AG10803 (cell line): ENCODE measurements at places on chromosomes 4 and X.

GRCh38 chr4:171588051-171588545 is 225.1 kb upstream of the GALNTL6 start:
- no peak for DNase-seq

DNA sequence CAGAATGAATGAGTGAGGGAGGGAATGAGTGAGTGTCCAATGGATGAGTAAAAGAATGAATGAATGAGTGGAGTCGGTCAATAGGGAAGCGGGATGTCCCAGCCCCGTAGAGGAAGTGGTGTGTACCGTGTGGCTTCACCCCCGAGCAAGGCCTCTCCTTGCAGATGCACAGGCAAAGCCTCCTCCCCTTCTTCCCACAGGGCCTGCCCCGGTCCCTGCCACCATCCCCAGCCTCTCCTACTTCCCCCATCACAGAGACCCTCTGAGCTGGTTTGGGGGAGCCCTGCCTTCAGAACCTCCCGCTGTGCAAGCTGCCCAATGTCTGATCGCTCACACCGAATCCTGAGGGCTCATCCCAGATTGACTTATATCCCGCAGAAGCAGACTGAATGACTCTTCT is 13.6 kb downstream of the HTRA3 start:
- no peak for DNase-seq

- no peak for DNase-seq
Measured at GRCh38 chr4:68249434-68249833, 3.9 kb upstream of the TMPRSS11B start.

- no peak for DNase-seq
Measured at GRCh38 chr4:102390438-102390837, 45.2 kb upstream of the SLC39A8 start.

- no peak for DNase-seq
Measured at GRCh38 chr4:3302173-3302785, 9.5 kb downstream of the RGS12 start.

GRCh38 chr4:140286456-140286855 is 87.0 kb upstream of the SCOC start:
- DNase-seq, result peak; percentile 69

- no peak for DNase-seq
Measured at GRCh38 chr4:149343614-149344013, 472.0 kb downstream of the IQCM start.

- peak; percentile 77 for DNase-seq
Measured at GRCh38 chr4:15149839-15150592, 147.7 kb downstream of the CPEB2 start.

GRCh38 chrX:42606591-42606990 is 171.4 kb downstream of the PPP1R2C start:
- no peak for DNase-seq

- no peak for DNase-seq
Measured at GRCh38 chr4:149719357-149719756, 96.3 kb downstream of the IQCM start.

- no peak for DNase-seq
Measured at GRCh38 chrX:26219351-26219750, 3.4 kb downstream of the MAGEB5 start.

DNA sequence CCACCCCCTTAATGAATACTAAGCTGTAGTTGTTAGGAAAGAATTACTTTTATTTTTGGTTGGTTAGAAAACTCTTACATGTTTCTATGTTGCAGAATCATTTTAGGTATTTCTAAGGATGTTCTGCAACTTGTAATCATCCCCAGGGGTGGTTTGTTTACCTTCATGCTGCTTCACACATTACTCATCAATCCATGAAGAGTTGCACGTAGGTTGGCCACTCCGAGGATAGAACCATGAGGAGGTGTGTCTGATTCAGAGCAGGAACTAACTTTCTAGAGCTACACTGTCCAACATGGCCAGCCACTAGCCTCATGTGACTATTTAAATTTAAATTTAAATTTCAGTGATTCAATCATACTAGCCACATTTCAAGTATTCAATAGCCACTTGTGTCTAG is 127.2 kb upstream of the FRMPD4 start:
- peak; percentile 28 for DNase-seq

DNA sequence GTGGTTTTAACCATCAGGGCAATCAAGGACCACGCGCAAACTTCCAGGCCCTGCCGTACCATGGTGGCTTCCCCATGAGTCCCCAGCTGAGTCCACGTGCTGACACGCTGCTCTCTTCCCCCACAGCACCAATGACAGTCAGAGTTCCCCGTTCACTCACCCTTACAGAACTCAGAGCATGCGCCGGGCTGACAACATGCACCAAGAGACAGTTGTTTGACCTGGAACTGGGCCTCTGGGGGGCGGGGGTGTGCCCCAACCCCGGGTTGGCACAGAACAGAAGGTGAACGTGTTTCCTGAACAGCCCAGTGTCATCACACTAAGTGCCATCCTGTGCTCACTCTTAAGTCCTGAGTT is 29.4 kb downstream of the IRF2 start:
- no peak for DNase-seq

DNA sequence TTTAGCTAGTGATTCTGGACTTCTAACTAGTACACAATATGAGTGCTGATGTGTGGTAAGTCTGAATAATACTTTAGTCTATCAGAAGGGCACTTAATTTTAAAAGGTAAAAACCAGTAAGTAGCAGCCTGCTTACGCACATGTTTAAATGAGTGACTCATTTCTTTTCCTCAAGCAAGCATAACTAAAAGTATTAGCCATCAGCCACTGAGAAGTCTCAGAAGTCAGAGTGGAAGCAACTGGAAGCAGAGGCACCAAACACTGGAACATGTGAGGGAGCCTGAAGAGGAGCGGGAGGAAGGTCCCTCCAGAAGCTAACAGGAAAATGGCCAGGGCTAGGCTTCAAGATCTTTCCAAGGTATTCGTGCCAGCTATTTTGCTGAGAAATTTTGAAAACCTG is 257.7 kb downstream of the RAPGEF2 start:
- DNase-seq, result peak; percentile 88

DNA sequence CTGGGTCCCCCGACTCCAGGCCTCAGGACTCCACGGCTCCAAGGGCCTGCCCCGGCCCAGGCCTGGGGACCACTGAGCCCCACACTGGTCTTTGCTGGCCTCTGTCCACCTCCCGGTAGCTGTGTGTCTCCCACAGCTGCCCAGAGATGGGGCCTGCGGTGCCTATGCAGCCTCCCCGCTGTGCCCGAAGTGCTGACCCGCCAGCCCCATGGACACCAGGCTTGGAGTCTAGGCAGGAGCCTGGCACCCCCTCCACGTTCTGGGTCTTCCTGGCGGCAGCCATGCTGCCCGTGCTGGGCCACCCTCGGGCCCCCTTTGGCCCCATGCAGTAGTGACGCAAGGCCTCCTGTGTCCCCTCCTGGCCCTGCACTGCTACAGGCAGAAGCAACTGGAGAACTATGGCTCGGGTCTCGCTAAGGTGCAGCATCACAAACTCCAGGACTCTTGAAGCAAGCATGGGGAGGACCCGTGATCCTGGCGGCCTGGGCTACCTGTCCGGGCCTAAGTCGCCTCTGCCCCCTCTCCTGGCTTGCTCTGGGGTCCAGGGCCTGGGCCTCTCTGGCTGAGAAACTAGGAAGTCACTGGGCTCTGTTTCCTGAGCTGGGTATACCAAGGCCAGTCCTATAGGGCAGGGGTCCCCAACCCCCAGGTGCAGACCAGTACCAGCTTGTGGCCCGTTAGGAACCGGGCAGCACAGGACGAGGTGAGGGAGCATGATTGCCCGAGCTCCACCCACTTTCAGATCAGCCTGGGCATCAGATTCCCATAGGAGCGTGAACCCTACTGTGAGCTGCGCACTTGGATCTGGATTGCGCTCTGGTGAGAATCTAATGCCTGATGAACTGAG is 917 bp downstream of the MYL5 start:
- peak; percentile 21 for DNase-seq

DNA sequence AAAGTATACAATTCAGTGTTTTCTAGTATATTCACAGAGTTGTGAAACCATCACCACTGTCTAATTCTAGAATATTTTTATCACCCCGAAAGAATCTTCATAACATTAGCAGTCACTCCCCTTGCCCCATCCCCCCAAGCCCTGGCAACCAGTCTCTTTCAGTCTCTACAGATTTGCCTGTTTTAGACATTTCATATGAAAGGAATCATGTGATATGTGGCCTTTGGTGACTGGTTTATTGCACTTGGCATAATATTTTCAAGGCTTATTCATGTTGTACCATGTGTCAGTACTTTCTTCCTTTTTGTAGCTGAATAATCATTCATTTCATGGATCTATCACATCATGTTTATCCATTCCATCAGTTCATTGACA is 371.7 kb downstream of the AFF2 start:
- peak; percentile 52 for DNase-seq

DNA sequence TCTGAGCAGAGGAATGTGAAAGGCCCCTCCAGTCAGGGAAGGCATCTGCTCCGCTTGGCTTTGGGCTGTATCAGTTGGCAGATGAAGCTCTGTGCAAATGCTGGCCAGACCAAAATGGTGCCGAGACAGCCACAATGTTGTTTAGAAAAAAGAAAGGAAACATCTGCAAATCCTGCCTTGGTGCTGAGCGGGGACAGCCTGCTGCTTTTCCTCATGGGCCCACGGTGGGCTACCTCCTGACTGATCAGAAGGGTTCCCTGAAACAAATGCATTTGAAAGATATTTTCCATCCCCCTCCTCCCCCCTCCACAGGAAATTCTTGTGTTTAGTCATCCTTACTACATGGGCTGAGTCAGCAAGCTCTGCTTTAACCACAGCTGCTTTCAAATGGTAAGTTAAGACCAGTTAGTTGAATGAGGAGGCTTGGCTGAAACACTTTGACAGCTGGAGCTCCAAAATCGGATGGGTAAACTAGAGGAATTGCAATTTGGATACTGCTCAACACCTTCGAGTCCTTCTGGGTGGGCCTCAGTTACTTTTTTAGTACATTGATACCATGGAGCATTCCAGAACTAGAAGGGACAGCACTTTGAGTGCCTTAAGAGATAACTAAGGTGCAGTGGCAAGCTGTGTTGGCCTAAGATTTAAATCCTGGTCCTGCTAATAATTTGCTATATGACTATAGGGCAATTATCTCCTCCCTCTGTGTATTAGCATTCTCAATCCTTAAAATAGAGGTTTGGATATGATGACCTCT is 36.0 kb downstream of the PLAC1 start:
- peak; percentile 83 for DNase-seq

GRCh38 chrX:82224961-82225360 is 1023.1 kb downstream of the SH3BGRL start:
- DNase-seq, result no peak

- no peak for DNase-seq
Measured at GRCh38 chr4:648579-649292, 23.4 kb downstream of the PDE6B start.

DNA sequence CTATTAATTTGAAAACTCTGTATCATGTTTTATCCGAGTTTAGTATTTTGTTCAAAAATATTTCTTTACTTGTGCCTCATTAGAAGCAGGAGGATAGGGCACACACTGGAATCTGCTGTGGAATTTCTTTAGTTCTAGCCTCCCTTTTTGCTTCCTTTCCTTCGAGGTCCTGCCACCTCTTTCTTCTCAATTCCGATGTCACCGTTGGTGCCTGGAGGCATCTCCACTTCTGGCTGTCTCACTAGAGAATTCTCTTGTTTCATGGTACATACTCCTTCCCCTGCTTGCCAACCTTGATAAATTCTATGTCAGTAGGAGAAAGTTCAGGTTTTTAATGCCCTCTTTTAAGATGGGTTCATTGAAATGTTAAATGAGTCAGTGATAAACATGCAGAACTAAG is 140.1 kb downstream of the ANK2 start:
- DNase-seq, result no peak

GRCh38 chr4:74370912-74371311 is 6.0 kb downstream of the EREG start:
- peak; percentile 44 for DNase-seq

DNA sequence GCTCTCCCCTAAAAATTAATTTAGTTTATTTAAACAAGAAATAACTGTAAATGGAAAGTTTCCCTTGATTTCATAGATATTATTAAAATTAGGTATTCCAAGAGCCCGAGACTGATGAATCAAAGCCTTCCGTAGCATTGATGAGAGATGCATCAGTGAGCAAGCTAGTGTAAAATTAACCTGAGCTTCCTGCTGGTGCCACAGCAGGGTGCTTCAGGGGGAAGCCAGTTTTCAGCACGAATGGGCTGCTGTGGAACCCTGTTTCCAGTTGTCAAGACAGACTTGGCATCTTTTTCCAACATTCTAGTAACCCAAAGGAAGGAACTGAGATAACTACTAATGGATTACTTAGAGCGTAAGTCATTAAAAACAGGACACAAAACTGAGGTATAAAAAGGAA is 221.7 kb downstream of the RBMX2 start:
- no peak for DNase-seq

GRCh38 chr4:112735474-112735951 is 98.6 kb downstream of the LARP7 start:
- no peak for DNase-seq

GRCh38 chr4:90127223-90127705 is at the start of gene CCSER1:
Gene CCSER1, plus strand, starts transcription at chr4:90127394.
- DNase-seq, result peak; percentile 15

DNA sequence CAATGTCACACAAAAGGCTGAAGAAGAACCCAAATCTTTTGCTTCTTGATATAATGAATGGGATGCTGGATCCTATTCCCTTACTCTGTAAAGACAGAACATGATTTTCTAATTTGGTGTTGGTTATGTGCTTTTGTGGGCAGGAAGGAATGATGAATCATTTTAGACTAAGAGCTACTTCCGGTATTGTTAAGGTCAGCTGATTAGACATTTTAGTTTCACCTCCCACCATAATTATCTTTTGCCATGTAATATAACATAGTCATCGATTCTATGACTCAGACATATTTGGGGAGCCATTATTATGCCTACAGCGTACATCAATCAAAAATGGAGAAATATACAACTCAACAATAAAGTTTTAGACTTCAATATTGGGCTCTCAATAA is 265.3 kb downstream of the ZNF674 start:
- peak; percentile 57 for DNase-seq

DNA sequence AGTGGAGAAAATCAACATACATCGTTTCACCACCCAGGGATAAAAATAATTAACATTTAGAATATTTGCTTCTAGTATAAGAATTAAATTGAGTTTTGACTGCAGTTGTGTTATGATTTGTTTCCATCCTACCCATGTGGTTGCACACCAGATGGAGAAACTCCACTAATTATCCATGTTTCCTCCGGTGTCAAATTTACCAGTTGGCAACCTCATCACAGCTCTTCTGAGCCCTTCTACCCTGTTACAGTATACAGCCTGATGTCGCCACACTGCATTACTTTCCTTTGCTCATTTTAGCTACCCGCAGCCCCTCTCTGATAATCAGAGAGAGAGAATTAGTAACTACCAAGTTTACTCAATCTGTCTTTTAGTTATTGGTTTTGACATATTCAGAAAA is 411.2 kb downstream of the DTHD1 start:
- no peak for DNase-seq
